Thoracic aorta (tissue), 2 donors: ENCODE measurements at places on chromosomes 1 and 21. TPM values are rescaled to one million over a fixed set of nuclear protein-coding genes. Genes with fewer than 3 reads are reported as not detected.

The FTCD gene
- not detected for total RNA-seq

The NUDT4B gene
- total RNA-seq: 17.8 TPM

The TNNI3K gene
- total RNA-seq: 9.7 TPM

The ABCG1 gene
- 15.6 TPM for total RNA-seq

GRCh38 chr1:202821467-202821866 is 10.7 kb downstream of the PCAT6 start:
- no peaks in the 10 kb centered on the region for H3K4me1 ChIP-seq
- DNase-seq: no peak
- H3K27me3 ChIP-seq: no peaks in the 10 kb centered on the region
- no peak overlapping the region for H3K27ac ChIP-seq
- no peak overlapping the region for H3K4me3 ChIP-seq

DNA sequence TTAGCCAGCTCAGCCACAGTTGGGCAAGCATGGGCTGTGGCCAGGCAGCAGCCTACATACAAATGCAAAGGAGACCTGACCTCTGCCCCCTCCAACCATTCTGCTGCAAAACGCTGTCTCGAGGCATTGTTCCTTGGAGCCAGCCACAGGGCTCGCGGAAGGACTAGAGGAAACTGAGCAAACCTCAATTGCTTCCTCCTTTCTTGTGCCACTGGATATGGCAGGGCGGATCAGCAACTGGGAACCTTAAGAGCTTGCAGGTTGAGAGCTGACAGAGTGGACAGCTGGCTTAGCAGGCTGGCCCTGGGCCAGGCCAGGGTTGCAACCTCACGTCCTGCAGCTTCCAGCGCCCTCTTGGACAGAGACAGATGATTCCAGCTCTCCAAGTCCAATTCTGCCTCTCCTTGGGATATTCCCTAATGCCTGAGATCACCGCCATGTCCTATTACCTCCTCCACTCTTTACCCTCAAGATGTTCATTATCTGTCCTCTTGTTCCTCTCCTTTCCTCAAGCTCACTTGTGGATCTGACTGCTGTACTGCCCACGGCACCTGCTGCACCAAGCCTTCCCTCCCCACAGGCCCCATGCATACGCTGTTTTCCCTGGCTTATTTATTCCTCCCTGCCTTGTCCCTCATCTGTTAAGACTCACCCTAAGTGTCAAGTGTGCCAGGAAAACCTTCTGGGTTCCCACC is 67.5 kb downstream of the SDC3 start:
- no peaks in the 10 kb centered on the region for H3K27me3 ChIP-seq
- DNase-seq: no peak
- H3K4me3 ChIP-seq: no peak overlapping the region
- H3K36me3 ChIP-seq: no peaks in the 10 kb centered on the region

- H3K27me3 ChIP-seq: no peaks in the 10 kb centered on the region
- no peak for DNase-seq
- no peak overlapping the region for H3K4me3 ChIP-seq
- H3K36me3 ChIP-seq: no peaks in the 10 kb centered on the region
Observed at GRCh38 chr1:98482611-98483010, 178.9 kb upstream of the SNX7 start.

DNA sequence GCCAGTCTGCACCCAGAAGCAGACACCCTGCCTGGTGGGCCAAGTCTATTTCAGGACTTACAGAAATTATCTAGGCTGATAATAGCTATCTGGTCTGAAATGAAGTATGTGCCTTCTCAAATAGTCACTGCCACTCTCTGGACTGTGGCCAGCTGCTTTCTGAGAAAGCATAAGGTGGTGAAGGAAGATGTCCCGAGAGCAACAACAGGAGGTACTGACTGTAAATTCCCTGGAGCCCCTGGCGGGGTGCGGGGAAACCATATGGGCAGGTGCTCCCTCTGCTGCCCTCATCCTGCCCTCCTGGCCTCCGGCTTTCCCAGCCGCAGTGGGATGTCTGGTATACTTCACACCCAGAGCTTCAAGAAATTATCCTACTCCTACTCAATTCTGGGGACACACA is 86.8 kb downstream of the TGFBR3 start:
- H3K36me3 ChIP-seq: no peaks in the 10 kb centered on the region
- no peaks in the 10 kb centered on the region for H3K27me3 ChIP-seq
- no peak for DNase-seq
- H3K27ac ChIP-seq: no peak overlapping the region

DNA sequence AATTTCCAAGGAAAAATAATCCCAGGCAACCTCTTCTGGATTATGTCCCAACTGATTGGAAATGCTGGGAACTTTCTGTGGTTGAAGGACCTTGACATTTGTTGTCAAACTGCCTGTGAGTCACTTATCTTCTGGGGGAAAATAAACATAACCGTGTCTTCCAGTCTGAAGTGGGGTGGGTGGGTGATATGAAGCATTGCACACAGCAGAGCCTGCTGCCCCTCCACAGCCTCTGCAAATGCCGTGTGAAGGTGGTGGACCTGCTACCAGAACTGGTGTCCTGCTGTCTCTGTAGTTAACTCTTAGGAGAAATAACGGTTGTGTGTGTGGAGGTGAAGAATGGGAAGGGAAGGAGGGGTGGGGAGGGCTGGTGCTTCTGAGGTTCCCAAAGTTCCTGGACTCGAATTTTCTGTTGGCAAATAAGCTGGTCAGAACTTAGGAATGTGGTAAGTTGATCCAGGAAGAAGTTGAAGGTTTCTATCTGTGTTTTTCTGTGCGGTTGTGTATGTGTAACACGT is 23.2 kb downstream of the GALNT2 start:
- H3K4me1 ChIP-seq: peaks cover 18% of the 10 kb centered on the region
- DNase-seq: no peak
- no peak overlapping the region for H3K4me3 ChIP-seq

- no peak overlapping the region for H3K4me3 ChIP-seq
- H3K4me1 ChIP-seq: peaks cover 19% of the 10 kb centered on the region
- no peaks in the 10 kb centered on the region for H3K27me3 ChIP-seq
- no peak overlapping the region for H3K27ac ChIP-seq
Observed at GRCh38 chr1:29227511-29227910, 3.2 kb downstream of the MECR start.

- no peaks in the 10 kb centered on the region for H3K27me3 ChIP-seq
- H3K4me3 ChIP-seq: no peak overlapping the region
- H3K4me1 ChIP-seq: no peaks in the 10 kb centered on the region
- H3K27ac ChIP-seq: no peak overlapping the region
Observed at GRCh38 chr1:55541296-55541695, 326.1 kb upstream of the USP24 start.
